ENCODE measurements at places on chromosomes 16 and 17.
A peak's percentile ranks its signal among the peaks of the same experiment; 100 is the strongest.

DNA sequence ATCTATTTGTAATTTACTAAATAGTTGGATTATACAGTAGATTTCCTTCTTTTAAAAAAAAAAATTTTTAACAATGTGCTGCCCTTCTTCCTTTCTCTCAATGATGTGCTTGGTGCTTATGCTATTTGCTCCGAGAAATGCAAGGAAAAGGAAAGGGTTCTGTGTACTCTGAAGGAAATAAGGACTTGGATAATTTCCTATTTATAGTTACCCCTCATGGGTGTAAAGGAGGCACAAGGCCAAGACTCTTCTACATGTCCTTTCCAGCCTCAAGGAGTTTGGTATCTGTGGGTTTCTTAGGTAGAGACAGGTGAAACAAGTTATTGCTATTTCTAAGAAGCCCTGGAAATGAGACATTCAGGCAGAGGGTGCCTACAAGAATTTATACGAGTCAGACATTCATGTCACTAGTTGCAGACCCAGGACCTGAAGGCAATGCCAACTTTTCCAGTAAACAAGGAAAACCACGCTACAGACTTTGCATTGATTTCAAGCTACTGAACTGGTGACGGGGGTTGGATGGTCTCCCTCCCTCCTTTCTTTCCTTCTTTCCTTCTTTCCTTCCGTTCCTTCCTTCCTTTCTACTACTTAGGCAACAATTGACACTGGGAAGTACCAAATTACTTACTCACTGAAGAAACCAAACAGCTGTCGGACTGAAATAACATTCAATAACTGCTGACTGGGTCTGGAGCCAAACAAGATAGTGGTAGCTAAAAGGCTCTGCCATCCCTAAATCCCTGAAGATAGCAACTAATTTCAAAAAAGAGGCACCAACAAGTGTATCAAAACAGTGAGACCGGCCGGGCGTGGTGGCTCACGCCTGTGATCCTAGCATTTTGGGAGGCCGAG, 33.8 kb upstream of the GHDC start:
- no peak for DNase-seq

DNA sequence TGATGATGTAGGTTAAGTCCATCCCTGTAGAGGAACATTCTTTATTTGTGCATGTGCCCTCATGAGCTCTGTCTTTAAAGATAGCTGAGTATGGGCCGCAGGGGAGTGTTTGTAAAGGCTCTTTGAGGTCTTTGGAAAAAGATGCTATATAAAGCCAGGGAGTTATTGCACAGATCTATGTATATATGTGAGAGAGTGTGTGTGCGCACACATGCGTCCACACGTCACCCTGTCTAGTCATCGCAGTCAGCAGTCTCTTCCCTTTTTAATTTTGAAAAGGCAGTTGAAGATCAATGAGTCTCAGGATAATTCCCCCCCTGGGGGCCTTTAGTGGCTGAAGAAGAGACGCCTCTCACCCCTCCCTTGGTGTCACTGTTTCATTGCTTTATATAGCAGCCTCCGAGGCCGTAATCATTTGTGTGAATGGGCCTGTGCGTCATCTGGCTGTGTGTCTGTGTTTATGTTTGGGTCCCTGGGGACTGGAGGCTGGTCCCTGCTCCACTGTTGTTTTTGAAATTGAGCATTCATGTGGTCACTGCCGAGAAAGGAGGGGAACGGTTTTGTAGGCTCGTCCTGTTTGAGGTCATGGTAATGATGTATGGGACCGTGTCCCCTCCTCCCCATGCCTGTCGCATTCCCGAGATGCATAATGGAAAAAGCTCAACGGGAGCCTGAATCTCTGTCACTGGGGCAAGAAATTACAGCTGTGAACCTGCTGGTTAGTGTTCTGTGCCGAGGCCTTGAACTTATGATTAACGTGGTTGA, 143.9 kb downstream of the SNX29 start:
- no peak for DNase-seq

DNA sequence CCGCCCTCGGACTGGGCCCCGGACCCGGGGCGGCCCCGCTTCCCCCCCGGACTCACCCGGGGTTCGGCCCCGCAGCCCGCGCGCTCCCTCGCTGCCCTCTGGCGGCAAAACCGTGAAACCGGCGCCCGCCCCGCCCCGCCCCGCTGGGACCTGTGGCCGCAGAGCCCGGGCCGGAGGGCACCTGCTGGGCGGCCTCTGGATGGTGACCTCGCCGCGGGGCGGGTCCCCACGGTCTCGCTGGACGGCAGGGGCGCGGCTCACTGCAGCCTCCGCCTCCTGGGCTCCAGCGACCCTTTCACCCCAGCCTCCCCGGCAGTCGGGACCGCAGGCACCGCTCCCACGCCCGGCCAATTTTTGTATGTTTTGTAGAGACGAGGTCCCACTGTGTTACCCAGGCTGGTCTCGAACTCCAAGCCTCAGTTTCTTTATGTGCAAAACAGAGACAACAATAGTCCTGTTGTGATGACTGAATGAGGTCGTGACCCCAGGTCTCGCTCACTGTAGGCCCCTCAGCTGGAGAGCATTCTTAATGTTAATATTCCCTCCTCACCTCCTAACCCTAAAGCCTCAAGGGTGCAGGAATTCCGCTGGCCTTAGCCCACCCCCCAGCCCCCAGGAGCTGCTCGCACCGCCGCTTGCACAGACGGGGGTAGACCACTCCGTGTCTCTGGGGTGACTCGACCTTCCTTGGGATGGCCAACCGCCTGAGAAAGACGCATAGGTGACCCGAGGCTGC, 33.7 kb upstream of the RPH3AL start:
- DNase-seq: peak; percentile 57

DNA sequence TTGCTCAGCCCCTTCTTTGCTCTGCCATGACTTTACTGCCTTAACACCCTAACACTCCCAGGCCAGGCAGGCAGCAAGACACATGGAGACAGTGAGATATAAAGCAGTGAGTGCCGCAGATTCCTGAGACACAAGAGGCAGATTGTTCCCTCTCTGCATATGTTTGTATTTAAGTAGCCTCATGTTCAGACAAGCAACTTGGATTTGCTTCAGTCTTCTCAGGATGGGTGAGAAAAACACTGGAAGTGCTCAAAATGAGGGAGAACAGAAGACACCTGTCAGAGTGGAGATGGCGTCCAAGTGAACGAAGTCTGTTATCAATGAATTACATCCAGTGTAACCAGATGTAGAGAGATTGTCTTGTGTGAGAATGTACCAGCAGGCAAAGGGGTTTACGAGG, 86.8 kb downstream of the CES1 start:
- no peak for DNase-seq

GRCh38 chr16:85436207-85436606, 176.9 kb upstream of the GSE1 start:
- no peak for DNase-seq

GRCh38 chr17:19404264-19404663, 6.8 kb upstream of the RNF112 start:
- DNase-seq: no peak

DNA sequence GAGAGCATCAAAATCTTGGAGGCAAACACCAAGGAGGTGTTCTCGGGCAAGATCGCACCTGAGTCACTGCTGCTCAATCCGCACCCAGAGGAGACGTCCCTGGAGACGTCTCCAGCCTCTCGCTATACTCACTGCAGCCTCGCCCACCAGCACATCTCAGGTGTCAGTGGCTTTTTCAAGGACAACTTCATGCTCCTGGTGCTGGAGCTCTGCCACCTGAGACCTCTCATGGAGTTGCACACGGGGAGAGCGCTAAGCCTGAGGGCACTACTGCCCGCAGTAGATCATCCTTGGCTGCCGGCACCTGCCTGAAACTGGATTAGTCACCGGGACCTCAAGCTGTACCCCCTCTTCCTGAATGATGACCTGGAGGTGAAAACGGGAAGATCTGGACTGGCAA, 2.6 kb upstream of the MBTPS1 start:
- DNase-seq: no peak

DNA sequence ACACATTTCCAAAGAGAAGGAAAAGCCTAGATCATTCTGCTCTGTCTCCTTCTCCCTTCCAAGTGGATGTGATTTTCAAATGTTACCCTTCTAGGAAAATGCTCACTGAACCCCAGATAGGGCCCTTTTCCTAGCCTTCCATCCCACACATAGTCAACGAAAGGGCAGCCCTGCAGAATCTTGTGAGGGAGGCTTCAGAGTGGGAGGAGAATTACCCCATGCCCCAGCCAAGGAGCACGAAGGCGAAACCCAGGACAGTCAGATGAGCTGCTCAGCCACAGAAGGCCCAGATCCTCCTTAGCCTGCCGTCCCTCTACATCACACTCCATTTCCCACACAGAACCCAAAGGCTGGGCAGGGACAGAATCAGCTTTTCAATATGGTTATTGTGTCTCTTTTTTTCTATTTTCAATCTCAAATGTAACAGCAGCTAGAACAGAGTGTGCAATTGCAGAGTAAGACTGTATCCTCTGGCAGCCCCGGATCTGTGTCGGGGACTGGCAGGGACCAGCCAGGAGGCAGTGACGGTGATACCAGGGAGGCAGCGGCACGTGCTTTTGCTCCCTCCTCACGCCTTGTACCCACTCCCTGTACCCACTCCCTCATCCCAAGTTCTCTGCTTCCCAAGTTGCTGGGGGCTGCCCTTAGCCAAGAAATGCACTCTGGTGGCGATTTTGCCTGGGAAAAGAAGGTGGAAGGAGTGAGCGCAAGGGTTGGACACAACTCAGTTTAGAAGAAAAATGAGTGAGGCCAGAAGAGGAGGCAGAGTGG, 3.7 kb upstream of the SDK2 start:
- no peak for DNase-seq

GRCh38 chr17:62075308-62075815, 10.3 kb upstream of the MED13 start:
- no peak for DNase-seq

DNA sequence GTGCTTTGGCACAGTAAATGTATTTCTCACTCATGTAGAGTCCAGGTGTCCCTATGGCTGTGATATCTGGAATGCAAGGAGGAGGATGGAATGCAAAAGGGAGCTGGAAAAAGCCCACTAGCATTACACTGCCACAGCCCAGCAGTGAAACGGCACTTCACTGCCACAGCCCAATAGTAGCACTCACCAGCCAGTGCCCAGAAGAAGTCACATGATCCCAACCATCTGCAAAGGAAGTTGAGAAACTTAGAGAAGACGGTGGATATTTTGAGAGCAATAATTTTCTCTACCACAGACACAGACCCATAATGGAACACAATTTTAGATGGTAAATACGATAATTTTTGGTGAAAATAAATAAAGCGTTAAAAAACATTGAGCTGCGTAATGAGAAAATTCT, 51.8 kb downstream of the C16orf82 start:
- DNase-seq: no peak

- no peak for DNase-seq
Observed at GRCh38 chr16:89368604-89369249, 121.6 kb downstream of the ANKRD11 start.

- DNase-seq: no peak
Observed at GRCh38 chr17:4136373-4136772, 6.5 kb downstream of the ZZEF1 start.

DNA sequence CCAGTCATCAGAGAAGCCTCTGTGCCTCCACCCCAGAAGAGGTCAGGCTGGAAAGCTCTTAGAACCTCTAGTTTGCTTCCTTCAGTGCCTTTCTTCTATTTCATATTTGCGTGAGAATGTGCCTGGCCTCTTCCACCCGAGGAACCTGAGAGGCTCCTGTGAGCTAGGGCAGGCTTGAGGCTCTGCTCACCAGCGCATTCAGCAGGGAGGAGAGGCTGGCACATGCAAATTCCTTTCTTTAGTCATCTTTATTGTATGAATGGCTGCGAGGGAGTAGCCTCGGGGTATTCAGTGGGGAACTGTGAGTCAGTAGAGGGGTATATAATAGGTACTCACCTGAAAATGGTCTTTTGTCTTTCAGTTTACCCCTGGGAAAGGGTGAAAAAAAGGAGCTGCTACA, 268.3 kb downstream of the ABCC12 start:
- DNase-seq: no peak

GRCh38 chr17:18995220-18995619, 9.3 kb downstream of the FAM83G start:
- no peak for DNase-seq
